Activated T-helper 9 cell treated with anti-CD3 and anti-CD28 coated beads, Interleukin-2, amount 50 U/mL, for 16 hours (primary cell): ENCODE measurements at places on chromosomes 13 and 19.

DNA sequence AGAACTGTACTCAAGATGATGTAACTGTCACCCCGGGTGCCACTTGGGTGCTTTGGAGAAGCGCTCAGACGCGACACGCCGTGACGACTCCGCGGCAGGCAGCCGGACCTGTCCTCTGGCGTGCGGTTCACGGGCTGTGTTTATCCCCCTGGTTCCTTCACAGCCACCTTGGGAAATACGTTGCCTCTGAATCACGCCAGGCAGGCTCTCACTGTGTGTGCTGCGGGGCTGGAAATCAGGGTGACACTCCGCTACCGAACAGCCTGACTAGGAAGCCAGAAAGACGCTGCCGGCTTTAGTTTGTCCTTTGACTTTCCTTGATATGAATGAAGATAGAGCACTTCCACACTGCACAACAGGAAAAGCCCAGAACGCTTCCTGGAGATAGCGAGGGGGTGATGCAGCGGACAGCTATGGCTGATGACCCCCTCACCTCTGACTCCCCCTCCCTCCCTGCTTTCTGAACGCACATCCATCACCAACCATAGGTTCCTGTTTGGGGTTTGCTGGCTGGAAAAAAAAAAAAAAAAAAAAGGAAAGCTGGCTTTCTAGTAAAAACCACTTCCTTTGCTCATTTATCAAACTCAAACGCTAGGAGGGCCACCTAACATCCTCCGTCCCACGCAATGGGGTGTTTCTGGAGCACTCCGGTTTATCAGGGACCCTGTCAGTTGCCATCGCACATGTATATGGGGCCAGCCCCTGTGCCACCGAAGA, 3.7 kb upstream of the GP6 start:
- no peak for DNase-seq

- no peak for DNase-seq
Measured at GRCh38 chr19:13095934-13096927, 6.4 kb downstream of the LYL1 start.

DNA sequence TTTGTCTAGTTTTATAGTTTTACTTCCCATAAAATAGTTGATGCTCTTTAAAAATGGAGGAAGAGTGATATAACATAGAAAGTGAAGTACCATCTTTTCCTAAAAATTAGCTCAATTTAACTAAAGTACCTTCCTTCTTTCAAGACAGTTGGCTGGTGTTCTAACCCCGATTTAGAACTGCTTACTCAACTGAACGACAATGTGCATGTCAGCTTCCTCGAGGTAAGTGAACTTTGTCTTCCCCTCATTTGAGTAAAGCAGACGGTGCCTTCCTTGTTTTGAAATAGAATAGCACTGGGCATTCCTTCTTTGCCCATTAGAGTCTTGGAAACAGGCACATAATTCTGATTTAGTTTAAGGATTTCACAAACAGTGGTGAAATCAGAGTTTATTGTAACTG, 1519.2 kb downstream of the EFNB2 start:
- DNase-seq = no peak

DNA sequence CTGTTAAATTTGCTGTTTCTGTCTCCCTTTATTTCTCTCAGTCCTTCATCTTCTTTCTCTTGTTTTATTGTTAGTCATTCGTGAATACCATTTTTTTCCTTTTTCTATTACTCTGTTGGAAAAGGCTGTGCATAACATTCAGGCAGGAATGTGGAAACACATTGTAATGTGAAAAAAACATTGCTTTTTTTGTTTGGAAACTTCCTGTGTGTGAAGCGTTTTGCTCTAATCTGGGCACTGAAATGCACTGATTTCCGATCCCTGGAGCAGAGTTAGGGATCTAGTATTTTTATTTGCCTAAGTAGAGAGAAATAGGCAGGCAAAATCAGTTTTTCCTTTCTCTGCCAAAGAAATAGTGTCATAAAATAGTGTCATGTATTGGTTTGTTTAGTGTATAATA, 155.5 kb downstream of the PCCA start:
- DNase-seq = no peak

DNA sequence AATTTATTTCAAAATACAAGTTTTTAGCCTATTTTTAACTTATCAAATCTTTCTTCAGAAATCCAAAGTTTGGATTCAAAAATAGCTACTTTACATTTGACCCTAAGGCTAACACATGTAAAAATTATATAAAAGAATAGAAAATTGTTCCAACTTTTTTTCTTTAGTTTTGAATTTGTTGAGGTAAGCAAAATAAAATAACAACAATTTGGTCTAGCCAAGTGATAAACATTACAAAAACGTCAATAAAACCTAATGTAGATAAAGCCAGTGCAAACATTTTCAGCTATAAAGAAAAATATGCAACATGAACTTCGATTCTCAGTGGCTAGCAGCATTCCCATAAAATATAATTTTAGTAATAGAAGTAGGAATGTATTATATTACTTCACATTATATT, 400.3 kb downstream of the PCDH9 start:
- DNase-seq = no peak

DNA sequence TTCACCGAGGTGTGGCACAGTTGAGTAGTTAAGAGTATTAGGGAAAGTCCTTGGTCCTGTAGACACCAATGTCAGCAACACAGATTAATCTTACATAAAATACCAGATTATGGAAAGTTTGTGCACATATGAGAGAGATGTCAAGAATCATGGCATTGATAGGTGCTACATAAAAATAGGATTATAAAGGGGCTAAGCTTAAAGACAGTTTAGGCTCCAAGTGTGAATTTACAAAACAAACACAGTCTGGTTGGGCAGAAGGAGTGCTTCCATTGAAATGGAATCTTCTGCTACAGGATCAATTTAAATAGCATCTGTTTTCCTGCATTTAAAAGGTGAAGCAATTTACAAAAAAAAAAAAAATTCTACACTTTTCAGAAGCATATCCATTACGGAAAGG, 292.9 kb downstream of the DNAJC15 start:
- no peak for DNase-seq

DNA sequence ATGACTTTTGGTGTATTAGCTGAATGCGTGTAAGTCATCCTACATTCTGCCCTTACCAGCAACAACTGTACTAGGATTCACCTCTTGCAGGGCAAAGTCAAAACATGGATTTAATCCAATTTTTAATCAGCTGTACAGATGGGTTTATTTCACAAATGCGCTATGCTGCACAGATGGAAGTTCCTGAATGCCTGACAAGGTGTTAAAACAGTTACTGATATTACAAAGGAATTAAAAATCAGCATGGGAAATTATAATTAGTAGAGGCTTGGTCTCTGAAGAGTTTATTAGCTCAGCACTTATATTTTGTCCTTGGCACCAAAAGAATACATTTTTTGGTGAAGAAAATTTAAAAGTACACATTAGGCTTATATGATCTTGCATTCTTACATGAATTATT, 448.9 kb downstream of the PCDH9 start:
- no peak for DNase-seq

- DNase-seq = no peak
Measured at GRCh38 chr13:21216332-21216731, 39.9 kb downstream of the MRPL57 start.

- DNase-seq = no peak
Measured at GRCh38 chr19:13843104-13843921, 33.6 kb upstream of the NANOS3 start.

DNA sequence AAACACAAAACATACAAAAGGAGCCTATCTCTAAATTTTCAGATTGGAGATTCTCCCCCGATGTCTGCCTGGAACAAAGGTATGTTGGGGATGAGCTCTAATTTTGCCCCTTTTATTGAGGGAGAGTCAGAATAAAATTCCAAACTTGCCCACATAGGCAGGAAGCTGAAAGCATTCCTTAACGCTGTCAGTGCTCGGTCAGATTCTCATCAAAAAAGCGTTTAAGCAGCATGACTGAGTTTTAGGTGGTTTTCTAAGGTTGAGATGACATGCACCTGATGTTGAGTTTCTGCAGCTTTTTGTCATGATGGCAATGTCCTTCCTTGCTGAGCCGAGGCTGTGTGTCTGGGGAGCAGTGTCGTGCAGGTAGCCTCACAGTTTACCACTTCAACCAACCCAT, 48.4 kb upstream of the MEDAG start:
- DNase-seq = no peak

GRCh38 chr13:33728271-33729037, 89.5 kb upstream of the RFC3 start:
- DNase-seq = no peak

DNA sequence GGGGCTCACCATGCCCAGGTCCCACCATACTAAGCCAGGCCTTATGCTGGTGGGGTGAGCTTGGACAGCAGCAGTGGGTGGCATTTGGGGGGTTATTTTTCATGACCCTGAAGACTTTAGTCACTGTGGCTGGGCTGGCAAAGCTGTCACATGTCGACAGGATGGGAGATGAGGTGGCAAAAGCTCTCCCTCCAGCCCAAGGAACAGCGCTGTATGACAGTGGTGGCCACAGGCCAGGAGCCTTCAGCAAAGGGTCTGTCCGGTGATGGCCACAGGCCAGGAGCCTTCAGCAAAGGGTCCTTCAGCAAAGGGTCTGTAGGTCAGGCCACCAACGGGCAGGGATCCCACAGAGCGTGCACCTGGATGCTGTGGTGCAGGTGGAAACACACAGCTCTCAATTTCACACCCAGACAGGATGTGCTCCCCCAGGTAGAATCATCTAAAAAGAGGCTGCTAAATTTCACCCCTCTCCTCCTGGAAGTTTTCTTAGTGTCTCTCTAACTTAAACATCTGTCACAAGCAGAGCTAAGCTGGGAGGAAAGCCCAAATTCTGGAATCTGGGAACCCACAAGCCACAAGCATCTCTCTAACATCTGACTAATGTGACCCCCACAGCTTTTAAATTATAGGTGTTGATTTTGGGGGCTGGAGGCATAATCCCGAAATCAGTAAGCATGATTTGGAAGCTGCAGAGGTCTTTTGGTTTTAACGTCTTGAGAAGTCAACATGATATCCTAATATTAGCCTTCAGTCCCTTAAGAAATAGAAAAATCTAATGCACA, 23.0 kb downstream of the COL4A1 start:
- no peak for DNase-seq

GRCh38 chr19:58330458-58330857, 3.7 kb downstream of the ZSCAN22 start:
- DNase-seq = no peak

DNA sequence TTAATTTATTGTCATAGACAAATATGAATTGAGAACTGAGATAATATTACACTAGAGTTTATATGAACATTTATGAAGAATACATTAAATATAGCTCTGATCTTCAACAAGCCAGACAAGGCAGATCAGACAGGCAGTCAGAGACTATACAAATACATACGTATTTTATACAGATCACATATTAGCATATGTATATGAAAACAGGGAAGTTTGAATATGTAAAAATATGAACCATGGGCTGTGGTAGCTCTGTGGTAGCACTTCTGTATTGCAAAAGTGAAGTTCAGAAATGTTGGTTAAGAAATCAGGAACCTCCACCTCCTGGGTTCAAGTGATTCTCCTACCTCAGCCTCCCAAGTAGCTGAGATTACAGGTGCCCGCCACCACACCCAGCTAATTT, 20.7 kb downstream of the GPR180 start:
- DNase-seq = no peak

- DNase-seq = no peak
Measured at GRCh38 chr13:107360010-107360409, 792.1 kb upstream of the ARGLU1 start.

DNA sequence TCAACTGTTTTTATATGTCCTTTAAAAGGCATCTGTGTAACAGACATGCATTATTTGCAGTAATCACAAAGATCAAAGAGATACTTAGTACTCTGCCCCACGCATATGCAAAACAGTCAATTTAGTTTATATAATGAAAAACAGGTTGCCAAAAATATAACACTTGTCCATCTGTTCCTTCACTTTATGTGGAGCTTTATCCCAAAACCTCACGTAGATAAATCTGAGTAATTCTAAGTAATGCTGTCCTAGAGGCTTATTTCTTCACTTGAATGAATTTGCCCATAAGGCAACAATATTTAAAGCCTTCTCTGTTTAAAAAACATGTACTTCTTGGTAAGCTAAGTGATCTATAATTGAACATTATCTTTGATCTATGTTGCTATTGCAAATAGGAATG, 20.3 kb upstream of the SLITRK6 start:
- no peak for DNase-seq

- no peak for DNase-seq
Measured at GRCh38 chr19:40807147-40808020, 8.4 kb downstream of the EGLN2 start.

DNA sequence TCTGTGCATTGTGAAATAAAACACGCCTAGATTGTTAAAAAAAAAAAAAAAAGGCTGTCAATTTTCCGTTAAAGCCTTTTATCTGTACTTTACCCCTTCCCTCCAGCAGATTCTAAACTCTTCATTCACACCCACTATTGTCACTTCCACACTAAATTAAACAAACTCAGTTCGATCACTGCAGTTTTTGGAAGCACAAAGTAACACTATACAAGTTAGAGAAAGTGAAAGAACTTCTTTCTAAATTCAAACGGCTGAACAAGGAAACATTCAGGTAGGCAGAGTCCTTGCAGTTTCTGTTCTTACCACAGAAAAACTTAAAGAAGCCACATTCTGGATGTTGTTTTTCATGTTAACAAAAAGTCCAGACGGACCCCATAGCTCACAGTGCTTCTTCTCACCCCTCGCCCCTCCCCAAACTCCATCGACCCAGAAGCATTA, 27.5 kb upstream of the UBE2L5 start:
- no peak for DNase-seq

DNA sequence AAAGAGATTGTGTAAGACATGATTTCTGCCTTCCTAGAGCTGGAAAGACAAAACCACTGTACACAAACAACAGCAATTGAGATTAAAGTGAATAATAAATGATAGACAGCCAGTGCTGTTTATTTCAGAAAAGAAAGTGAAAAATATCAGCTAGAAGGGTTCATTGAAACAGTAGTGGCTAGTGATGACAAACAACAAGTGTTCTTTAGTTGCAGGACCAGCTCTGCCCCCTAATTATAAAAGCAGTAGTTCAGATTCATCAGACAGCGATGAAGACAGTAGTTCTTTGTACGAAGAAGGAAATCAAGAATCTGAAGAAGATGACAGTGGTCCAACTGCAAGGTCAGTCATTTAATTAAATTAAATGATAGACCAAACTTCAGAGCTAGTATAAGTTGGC, 14.8 kb downstream of the GPALPP1 start:
- DNase-seq = no peak

- DNase-seq = no peak
Measured at GRCh38 chr19:15299568-15300409, 32.5 kb downstream of the BRD4 start.

- DNase-seq = no peak
Measured at GRCh38 chr13:112052213-112052612, 14.7 kb upstream of the SOX1 start.

DNA sequence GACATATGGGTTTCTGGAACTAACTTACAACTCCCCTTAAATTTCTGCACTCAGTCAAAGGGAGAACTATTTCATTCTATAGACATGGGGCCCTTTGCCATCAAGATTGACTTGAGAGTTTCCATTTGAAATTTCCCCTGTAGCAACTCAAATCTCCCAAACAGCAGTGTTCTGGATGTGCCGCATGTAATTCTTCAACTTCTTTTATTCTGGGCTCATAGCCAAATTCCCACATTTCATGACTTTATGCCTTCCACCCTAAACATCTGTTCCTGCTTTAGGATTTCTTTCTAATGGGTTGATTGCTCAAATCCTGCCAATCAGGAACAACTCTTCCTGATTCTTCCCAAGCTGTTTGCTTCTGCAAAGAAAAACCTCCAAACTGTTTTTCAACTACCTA, 336.0 kb downstream of the TBC1D4 start:
- no peak for DNase-seq
